ENCODE measurements at places on chromosomes 7 and 10.

GRCh38 chr7:69439636-69440325, 158.5 kb upstream of the AUTS2 start:
- DNase-seq: no peak

DNA sequence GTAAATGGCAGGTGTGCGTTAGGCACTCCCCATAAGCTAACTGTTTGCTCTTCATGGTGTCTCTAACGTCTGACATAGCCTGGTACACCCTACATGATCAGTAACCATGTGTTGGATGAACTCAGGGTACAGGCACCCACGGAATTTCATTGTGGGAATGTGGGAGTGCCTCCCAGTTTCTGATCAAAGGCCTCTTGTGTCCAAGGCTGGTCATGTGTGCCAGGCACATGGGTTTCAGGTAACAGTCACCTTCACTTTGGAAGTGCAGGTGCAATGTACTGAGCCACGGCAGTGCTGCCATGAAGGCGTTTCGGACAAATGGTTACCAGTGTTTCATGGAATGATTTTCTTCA, 298.3 kb downstream of the DNAJB6 start:
- no peak for DNase-seq

GRCh38 chr10:53939654-53940053, 861.4 kb downstream of the PCDH15 start:
- DNase-seq: no peak

DNA sequence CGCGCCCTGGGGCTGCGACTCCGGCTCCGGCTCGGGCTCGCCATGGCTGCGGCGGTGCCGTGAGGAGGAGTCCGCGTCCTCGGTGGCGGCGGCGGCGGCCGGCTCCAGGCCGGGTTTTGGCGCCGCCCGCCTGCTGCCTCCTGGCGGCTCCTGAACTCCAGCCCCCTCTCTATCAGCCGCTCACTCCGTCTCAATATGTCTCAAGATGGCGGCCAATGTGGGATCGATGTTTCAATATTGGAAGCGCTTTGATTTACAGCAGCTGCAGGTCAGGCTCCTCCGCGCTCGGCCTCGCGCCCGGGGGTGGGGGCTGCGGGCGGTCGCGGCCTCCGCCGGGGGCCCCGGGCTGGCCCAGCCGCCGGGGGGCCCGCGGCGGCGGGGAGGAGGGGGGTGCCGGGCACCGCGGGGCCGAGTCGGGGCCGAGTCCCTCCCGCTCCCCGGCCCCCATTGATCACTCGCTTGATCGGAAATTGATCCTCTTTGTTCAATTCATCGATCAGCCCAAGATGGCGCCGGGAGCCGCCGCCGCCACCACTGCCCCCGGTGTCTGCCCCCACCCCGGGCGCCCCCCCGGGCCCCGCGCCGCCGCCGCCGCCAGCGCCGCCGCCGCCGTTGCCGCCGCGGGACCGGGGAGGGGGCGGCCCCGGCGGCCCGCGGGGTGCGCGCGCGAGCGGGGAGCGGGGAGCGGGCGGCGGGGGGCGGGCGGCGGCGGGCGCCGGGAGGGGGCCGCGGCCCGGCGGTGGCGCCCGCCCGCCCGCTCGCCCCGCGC, 1.4 kb upstream of the CUX1 start:
- DNase-seq: peak; percentile 65

- no peak for DNase-seq
Measured at GRCh38 chr7:74479066-74479781, 25.5 kb downstream of the GTF2IRD1 start.
